NCI-H1694 (cell line): ENCODE measurements at places on chromosomes 13 and 19.

DNA sequence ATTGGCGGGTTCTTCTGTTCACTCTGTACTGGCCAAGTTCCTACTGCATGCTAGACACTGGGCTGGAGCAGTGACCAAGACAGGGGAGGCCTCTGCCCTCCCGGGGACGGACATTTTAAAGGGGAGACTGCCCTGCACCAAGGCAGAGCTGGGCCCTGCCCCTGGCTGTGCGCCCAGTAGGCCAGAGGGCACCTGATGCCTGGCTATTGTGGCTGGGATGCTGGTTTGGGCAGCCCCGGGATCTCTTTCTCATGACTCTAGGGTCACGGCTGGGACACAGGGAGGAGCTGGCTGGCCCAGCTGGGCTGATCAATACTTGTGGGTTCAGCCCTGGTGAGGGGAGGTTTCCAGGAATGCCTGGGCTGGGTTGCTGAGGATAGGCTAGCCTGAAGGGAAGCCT is 17.7 kb downstream of the LIPE start:
- no peak for DNase-seq

DNA sequence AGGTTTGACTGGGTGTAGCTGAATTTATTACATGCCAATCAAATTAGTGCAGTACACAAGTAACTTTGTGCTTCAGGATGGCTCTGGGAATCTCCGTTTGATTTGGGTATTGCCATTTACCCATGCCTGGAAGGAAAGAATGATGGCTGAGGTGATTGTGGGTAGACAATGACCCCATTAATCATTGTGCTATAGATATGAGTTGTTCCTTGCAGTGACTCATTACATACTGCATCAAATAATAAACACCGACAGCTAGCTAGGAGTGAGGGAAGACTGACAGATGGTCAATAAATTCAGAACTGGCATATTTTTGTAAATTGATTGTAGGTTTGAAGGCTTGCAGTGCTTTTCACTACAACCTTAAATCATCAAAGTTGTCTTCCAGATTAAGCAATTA is 1069.5 kb downstream of the DIAPH3 start:
- peak; percentile 62 for DNase-seq

DNA sequence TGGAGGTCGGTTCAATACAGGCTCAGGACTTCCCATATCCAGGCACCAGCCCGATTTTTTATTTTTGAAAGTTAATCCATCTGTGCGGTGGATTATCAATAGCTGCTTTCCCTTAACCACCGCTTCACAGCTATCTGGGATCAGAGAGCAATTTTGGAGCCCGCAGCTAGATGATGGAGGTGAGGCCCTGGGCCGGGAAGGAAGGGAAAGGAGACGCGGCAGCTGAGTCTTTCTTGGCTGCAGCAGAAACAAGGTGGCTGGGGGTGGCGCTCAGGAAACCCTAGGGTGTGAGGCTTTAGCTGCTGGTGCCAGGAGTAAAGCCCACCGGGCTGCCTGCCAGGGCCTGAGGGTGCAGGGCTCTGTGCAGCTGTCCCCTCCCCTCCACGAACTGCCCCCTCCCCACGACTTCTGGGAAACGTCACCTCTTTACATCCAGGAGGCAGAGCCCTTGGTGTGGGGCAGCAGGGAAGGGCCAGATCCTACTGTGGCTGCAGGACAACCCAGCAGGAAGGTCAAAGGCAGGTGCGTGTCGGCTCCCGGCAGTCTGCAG is 307.0 kb downstream of the ZNF536 start:
- no peak for DNase-seq

GRCh38 chr19:48284896-48285295 is 15.0 kb downstream of the ZNF114 start:
- DNase-seq: no peak

- DNase-seq: no peak
Observed at GRCh38 chr13:22128441-22129408, 457.9 kb downstream of the FGF9 start.

GRCh38 chr13:75299246-75299645 is 182.7 kb downstream of the TBC1D4 start:
- no peak for DNase-seq

GRCh38 chr19:1105008-1105872 is 1.4 kb downstream of the GPX4 start:
- DNase-seq: no peak

GRCh38 chr19:50233308-50233910 is 30.0 kb downstream of the MYH14 start:
- DNase-seq: no peak

DNA sequence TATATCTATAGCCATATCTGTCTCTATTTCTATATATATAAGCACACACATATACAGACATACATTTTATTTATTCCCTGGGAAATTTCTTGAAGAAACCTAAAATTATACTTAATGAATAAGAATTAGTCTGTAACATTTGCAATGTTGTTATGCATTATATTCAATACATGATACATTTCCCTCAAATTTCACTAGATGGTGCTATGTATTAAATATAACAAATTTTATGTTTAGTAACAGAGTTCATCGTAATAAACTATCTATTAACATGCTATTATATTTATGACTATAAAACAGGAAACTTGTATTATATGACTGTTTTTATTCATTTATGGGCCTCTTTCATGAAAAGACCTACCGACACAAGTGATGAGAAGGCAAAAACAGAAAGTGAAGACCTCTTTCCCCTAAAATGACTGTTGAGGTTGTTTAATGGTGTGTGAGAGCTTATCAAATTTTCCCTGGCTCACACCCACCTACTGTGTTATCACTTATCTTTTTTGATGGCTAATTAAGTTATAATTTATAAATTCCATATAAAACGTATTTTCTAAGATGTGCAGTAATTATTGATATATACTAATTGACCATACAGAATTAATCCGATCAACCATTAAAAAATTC is 881.9 kb downstream of the SLITRK6 start:
- DNase-seq: peak; percentile 23

- DNase-seq: peak; percentile 24
Observed at GRCh38 chr19:41541990-41542584, 33.9 kb upstream of the CEACAM21 start.

- no peak for DNase-seq
Observed at GRCh38 chr19:16316506-16316882, 8.1 kb upstream of the KLF2 start.

DNA sequence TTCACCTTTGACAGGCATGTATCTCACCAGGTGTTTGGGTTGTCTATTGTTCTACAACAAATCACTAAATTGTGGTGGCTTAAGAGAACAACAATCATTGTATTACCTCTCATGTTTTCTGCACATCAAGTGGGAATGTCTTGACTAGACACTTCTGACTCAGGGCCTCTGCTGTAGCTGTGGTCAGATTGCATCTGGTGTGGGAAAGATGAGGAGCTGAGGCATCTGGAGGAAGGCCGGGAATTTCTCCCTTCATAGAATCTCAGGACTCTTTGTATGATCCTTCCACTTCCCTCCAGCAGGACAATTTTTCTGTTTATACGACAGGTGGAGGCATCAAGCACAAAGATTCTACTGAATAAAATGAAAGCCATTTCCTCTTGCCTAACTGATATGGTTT is 511.8 kb upstream of the NBEA start:
- DNase-seq: no peak

GRCh38 chr13:74190999-74191398 is 56.8 kb upstream of the KLF12 start:
- DNase-seq: no peak

- no peak for DNase-seq
Observed at GRCh38 chr13:76745261-76746200, 140.7 kb downstream of the KCTD12 start.

DNA sequence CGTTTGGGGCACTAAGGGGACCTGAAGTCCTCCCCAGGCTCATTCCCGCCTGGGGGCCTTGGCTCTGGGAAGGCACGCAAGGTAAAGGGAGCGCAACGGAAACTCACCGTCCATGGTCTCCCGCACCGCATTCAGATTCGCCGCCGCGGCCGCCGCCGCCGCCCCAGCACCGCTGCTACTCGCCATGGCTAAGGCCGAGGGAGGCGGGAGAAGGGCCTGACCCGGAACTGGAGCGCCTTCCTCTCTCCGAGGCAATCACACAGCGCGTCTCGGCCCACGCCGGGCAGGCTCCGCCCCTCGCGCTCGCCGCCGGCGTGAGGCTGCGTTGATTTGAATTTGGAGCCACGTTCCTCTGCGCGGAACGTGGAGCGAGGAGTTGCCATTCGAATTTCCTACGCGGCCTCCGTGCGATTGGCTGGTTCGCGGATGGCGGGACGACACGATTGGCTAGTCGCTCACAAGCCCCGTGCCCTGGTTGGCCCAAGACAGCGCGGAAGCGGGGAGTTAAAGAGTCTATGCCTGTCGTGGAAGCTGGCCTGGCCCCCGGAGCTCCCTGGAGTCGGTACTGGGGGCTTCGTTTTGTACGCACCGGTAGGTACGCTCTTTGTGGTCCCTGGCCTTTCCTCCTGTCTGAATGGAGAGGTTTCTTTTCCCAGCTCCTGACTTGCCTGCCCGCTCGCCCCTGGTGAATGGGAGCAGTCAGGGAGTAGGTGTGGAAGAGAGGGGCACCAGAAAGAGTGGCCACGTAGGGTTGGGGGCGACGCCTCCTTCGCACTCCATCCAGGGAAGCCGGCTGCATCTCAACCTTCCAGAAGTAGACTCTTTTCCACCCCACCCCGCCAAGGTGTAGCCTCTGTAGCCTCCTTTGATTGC is at the start of the genes BORA and MZT1:
TSS of gene BORA (plus strand) at position 507 of the 873 bp plus-strand sequence. CDS start 1,018 bp downstream, outside the sequence.
TSS of gene MZT1 (minus strand) at position 213 of the 873 bp plus-strand sequence. CDS start at position 186, 27 bp downstream.
- DNase-seq: peak; percentile 92

- DNase-seq: no peak
Observed at GRCh38 chr13:50645092-50645491, 198.4 kb downstream of the DLEU7 start.

GRCh38 chr19:1862424-1863327 is 703 bp downstream of the KLF16 start:
- DNase-seq: no peak

GRCh38 chr19:2011169-2011568 is 4.3 kb downstream of the BTBD2 start:
- no peak for DNase-seq

DNA sequence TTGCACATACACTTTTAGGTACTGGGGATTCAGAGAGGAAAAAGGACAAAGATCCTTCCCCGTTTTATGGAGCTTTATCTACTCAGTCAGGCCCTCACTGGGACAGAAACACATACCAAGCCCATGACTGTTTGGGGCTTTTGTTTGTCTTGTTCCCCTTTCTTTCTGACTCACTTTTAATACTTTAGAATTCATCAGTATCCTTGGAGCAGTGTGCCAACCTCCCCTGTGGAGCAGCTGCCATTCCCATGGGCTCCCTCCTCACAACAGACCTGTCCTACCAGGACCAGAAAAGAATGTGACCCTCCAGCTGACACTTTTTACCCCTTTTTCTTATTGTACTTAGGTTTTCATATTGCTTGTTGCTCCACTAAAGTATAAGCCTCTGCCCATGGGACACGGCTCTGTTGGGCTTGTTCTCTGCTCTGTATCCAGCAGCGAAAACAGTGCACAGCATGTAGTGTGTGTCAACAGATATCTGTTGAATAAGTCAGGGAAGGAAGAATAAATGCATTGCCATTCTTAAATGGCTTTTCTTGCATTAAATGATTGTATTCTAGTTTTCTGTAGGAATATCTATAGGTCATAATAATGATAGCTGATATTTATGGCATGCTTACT is 431.1 kb downstream of the EFNB2 start:
- DNase-seq: no peak

DNA sequence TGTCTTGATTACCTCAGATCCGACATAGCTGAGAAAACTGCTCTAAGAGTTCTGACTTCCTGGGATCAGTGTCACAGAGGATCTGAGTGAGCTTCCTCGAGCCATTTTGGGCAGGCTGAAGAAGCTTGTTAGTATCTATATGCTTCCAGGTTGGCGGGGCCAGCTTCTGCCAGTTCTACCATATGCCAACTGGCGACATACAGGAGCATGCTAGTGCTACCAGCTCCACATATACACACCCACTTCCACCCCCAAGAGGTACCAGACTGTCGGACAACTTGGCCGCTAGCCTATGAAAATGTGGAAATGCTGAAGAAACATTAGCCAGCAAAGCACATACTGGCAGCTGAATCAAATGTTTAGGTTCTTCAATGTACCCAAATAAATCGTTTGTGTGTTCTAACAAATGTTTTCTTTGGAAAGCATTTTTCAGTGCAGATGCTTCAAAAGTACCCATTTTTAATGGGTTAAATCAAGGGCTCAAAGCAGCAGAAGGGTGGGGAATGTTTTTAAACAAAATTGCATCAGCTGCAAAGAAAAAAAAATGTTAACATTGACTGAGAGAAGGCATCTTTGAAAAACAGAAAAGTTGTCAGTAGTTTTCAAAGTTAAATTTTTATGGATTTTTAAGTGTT is 163.7 kb downstream of the KLF12 start:
- peak; percentile 11 for DNase-seq

DNA sequence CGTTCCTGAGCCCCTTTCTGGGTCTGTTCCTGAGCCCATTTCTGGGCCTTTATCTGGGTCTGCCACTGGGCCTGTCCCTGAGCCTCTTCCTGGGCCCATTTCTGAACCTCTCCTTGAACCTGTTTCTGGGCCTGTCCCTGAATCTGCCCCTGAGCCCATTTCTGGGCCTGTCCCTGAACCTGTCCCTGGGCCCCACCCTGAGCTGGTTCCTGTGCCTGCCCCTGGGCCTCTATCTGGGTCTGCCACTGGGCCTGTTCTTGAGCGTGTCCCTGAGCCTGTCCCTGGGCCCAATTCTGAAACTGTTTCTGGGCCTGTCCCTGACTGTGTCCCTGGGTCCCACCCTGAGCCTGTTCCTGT is 40.4 kb upstream of the GRTP1 start:
- DNase-seq: no peak

DNA sequence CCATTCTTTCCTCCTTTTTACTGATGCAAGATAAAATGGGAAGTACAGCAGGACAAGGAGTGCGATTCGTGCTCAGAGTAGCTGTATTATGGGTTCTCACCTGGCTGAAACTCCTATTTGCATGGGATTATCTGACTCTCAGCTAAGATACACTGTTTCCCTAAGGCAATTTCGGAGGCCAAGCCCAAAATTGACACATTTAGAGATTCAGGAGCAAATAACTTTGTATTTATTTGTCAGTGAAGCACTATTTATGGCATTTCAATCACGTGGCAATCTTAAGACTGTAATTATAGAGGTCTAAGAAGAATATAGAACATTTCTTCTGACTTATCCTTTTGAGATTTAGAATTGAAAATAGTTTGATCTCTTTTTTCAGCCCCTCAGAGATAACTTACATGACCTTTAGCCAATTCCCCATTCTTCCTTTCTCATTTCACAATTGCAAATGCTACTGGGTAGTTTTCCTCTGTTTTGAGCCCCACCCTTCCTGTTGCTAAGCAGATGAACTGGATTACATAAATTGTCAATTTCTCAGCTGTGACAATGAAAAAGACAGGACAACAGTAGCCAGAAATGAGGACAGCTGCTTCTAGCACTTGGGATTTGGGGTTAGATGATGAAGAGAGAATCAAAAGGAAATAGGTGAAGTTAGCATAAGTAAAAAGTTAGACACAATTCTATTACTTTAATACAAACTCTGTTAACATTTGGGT is 122.7 kb upstream of the FRY start:
- DNase-seq: no peak

GRCh38 chr13:44197791-44198770 is 175.5 kb upstream of the SERP2 start:
- no peak for DNase-seq

DNA sequence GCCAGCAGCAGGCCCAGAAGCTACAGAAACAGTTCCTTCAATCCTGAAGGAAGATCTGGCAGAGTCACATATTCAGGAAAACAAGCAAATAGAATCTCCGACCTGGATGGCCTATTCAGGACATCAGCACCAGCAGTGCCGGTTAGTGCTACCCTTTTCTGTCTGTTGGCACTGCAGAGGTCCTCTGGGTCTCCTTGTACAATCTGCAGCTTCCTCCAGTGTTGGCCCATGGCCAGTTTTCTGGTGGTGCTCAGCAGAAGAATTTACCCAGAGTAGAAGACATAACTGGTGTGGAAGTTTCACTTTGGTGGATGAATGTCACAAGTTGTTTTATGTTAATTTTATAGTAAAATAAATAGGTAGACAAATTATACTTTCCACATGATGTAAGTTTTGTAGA is 498.1 kb downstream of the COG6 start:
- DNase-seq: no peak
